ENCODE measurements at places on chromosomes 2 and 18. TPM values are rescaled to one million over a fixed set of nuclear protein-coding genes. Genes with fewer than 3 reads are reported as not detected.

ARHGEF4 gene
- total RNA-seq = not detected

CABLES1 gene
- 4.2 TPM for total RNA-seq

DNA sequence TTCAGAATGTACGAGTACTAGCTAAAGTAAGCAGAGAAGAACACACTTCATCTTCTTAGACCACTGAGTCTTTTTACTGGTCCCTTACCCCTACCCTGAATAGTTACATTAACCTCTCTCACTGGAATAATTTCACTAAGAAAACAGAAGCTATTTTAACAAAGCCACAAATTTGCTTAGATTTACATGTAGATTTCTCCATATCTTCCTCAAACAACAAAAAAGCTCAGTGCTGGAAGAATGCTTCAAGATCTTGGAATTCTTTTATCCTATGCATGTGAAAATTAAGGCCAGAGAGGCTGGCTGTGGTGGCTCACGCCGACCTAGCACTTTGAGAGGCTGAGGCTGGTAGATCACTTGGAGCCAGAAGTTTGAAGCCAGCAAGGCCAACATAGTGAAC is 35.2 kb downstream of the MOGAT1 start:
- DNase-seq = no peak

- no peak for DNase-seq
Measured at GRCh38 chr2:157336137-157337010, 10.8 kb upstream of the ERMN start.

DNA sequence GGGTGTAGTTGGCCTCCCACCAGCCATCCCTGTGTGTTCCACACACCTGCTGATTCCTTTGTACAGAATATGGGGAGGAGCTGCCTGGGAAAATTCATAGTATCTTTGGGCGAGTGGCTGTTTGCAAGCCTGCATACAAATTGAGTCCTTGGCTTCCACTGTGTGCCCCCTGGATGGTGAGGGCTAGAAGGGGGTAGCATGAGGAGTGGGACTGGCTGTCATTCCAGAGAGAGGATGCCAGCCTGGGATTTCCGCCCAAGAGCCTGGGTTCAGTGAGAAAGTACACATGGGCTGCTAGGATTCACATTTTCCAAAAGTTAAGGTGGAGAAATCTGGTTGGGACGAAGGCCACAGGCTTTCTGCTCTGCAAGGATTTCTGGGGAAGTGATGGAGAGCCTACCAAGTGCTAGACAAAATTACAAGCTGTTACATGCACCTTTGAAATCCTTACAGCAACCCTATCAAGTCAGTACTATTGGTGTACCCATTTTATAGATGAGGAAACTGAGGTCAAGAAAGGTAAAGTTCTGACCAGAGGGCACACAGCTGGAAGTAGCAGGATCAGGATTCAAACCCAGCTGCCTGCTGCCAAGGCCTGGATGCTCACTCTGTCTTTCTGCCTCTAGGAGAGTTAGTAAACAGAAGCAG is 606 bp upstream of the TOGARAM2 start:
- DNase-seq = no peak

DNA sequence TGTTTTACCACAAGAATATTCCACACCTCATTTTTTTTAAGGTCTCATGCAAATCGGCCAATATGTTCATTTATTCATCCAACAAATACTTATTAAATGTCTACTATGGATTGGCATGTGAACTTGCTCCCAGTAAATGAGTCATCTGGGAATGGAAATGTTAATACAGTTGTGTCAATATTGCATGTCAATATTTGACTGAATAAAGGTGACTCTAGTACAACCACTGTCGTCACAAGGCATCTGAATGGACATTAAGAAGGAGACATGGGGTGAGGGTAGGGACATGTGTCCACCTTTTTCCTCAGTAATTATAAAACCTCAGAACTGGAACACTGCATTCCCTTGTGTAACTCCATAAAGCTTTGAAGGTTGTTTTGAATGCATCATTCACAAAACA is 365.4 kb downstream of the ADCYAP1 start:
- no peak for DNase-seq
